ENCODE measurements at places on chromosomes 13 and 19.

DNA sequence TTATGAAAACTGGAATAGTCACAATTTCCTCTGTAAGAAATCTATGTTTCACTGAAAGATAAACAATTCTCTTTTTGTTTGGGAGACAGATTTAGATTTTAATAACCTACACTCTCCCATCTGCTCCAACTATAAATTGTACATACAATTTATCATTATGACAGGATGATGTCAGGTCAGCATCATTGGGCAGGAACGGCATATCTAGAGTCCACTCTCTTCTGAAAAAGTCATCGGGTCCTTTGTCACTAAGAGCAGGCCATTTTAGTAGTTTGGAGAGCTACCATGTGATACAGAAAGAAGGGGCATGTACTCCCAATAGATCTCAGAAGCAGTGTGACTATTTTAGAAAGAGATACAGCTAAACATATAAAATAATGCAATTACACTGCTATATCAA lies 180.8 kb upstream of the ARGLU1 start:
- no peak for DNase-seq

DNA sequence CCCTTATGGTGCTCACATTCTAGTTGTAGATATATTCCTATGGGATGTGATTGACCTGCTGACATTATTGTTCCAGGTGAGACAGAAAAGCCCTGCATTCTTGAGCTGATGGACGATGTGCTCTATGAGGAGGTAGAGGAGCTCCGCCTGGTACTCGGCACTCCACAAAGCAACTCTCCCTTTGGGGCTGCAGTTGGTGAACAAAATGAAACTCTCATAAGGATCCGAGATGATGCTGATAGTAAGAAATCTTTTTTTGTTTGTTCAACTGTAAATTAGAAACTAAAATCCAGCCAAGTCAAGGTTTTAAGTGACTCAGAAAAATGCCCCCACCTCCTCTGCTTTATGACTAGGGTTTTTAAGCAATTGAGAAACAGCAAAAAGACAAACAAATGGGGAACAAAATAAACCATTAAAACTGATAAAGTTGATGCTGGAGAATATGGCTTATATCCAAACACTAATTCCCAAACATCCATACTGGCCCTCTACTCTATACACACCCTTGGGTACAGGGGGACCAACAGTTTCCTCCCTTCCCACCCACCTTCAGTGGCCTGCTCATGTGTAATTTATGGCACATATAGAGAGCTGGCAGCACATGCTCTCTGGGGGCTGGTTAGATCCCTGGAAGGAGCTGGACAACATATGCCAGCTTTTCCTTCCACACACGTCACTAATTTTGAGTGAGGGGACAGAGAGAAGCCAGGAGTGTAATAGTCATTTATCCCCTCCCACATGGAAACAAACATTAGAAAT lies 139.6 kb downstream of the STOML3 start:
- no peak for DNase-seq

DNA sequence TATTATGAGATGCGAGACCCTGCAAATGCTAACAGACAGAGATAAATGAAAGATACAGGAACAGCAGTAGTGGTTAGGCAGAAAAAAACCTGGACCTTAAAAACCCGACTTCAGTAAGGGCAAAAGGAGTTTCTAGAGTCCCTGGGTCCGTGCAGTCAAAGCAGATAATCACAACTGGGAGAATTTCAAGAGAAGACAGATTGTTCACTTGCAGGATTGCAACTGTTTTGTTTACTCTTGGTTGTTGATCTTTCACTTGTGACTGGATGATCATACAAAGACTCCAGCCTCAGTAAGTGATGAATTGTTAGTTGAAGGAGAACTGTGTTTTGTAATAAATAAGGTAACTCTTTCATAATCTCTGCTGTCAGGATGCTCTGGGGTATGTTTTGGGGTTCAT lies 135.1 kb downstream of the GPC6 start:
- no peak for DNase-seq

DNA sequence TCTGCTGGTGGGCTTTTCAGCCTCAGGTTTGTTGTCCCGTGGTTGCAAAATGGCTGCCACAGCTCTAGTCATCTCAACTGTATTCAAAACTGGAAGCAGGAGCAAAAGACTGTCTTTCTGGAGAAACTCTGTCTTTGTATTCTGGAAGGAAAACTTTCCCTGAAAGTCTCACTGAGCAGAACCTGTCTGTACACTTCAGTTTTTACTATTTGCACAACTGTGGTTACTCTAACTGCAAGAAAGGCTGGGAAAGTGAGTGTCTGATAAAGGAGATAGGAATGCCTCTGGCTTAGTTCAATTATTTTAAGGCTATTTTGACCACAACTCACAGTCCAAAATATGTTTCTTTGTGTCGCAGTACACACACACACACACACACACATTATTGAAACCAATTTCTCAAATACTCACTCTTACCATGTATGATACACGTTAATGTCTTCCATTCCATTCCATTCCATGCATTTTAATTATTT lies 49.7 kb upstream of the EHD2 start:
- DNase-seq, result no peak

DNA sequence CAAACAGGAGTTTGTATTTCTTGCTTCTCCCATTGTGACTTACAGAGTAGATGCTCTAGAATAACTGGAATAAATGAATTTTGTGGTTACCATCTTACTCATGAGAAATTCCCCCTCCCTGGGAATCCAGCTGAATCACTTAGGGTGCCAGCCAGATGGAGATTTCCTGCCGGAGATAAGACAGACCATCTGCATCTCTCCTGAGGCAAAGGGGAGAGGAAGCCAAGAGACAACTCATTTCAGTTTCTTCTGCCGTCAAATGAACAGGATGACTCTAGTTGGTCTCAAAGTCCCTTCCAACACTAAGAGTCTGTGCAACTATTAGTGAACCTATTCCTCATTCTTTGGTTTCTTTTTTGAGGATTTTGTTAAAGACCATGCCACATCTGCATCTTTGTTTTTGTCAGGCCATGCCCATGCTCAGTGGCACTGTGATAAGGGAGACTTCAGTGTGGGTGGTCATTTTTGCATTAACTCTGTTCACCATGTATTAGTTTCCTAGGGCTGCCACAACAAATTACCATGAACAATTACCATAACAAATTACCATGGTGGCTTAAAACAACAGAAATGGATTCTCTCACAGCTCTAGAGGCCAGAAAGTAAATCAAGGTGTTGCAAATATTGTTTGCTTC lies 112.8 kb downstream of the NDFIP2 start:
- DNase-seq, result no peak

DNA sequence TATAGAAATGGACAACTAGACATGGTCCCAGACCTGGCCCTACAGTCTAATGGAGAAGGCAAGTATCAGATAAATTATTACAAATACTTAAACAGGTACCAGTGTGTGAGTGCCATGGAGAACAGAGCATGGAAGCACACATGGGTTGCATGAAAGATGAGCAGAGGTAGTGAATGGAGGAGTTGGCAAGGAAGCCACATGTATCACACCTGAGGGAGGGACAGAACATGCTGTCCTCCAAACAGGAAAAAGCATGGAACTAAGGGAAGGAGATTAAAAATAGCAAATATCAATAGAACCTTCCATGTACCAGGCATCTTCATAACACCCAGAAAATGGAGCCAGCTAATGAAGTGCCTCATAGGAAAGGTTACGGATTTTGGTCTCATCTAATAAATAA lies 85.9 kb downstream of the SACS start:
- DNase-seq, result no peak

- no peak for DNase-seq
These were observed 251.3 kb upstream of the PCDH9 start for GRCh38 chr13:67481445-67481844.

GRCh38 chr19:41795031-41795461 lies 1.3 kb upstream of the CEACAM3 start:
- no peak for DNase-seq

- DNase-seq, result no peak
These were observed 1048.6 kb downstream of the PCDH17 start for GRCh38 chr13:58680115-58680514.

DNA sequence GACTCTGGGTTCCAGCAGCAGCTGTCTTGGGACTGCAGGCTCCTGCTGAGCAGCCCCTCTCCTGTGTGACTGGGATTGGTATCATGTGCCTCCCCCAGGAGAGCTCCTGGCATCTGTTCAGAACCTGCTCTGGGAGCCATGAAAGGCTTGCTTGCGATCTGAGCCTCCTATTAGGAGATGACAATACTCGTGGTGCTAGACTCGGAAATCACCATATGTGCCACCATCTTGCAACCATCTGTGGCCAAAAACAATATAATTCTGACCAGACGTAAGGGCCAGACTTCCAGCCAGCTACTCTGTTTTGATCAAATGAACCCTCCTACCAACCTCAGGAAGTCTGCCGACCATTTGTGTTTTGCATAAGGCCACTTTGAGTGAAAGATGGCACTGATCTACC lies 484.7 kb downstream of the IRS2 start:
- no peak for DNase-seq

DNA sequence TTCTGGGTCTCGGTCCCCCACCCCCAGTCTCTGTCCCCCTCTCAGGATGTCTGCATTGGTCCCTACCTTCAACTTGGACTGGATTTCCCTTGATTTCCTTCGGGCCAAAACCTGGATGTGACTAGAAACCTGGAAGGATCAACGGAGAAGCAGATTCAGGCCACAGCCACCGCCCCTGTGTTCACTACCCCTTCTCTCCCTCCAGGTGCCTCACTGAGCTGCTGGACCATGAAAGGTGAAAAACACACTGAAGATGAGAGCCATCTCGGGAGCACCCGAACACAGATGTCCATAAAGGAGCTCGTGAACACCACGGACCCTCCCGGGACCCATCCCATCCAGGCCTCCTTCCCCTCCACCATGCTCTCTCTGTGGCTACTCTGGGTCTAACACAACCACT lies 5.0 kb downstream of the TEAD2 start:
- no peak for DNase-seq

DNA sequence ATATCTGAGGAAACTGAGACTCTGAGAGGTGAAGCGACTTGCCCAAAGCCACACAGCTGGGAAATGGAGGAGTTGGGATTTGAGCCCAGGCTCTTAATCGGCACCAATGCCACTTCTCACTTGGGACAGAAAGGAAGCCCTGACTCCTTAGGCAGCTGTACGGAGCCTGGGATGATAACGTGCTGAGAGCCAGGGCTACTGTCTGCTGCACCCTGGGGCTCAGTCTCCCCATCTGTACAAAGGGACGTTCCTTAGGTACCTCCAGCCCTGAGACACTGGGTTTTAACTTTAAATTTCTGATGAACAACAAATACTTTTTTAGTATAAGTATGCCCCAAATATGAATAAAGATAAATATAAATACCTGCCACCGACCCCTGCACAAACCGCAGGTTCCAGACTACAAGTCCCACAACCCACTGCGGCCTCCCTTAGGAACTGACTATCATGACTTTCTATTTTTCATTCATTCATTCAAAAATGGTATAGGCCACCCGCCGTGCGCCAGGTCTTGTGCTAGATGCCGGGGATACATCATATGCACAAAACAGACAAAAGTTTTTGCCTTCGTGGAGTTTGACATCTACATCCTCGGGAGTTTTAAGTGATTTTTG lies 776 bp upstream of the NCLN start:
- DNase-seq, result no peak

DNA sequence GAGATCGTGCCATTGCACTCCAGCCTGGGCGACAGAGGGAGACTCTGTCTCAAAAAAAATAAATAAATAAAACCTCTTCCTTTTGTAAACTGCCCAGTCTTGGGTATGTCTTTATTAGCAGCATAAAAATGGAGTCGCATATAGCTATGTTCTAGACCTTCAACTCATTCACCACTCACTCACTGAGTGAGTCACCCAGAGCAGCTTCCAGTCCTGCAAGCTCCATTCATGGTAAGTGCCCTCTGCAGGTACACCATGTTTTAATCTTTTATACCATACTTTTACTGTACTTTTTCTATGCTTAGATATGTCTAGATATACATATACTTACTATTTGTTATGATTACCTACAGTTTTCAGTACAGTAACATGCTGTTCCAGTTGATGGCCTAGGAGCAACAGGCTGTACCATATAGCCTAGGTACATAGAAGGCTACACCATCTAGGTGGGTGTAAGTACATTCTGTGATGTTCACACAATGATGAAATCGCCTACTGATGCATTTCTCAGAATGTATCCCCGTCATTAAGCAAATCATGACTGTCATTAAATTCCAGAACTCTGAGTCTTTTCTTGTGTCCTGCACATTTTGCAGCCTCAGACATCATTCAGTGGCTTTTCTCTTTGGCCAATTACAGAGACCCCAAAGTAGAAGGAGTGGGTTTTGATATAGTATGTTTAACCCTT lies 13.7 kb upstream of the FARP1 start:
- no peak for DNase-seq

DNA sequence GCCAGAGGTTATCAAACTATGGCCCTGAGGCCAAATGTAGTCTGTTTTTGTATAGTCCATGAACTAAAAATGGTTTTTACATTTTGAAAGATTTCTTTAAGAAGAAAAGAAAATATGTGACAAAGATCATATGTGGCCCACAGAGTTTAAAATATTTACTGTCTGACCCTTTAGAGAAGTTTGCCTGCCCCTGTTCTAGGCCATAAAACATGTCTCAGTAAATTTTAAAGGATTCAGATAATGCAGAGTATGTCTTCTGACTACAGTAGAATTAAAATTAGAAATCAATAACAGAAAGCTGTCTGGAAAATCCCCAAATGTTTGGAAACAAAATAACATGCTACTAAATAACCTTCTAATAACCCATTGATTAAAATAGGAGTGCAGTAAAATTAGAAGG lies 86.3 kb downstream of the KCNRG start:
- DNase-seq, result no peak

- DNase-seq, result no peak
These were observed 3.0 kb upstream of the NAA16 start for GRCh38 chr13:41307884-41308640.

- DNase-seq, result no peak
These were observed 1.8 kb downstream of the RAP2A start for GRCh38 chr13:97435794-97436193.

- DNase-seq, result no peak
These were observed 151.7 kb downstream of the LHFPL6 start for GRCh38 chr13:39451301-39451700.

DNA sequence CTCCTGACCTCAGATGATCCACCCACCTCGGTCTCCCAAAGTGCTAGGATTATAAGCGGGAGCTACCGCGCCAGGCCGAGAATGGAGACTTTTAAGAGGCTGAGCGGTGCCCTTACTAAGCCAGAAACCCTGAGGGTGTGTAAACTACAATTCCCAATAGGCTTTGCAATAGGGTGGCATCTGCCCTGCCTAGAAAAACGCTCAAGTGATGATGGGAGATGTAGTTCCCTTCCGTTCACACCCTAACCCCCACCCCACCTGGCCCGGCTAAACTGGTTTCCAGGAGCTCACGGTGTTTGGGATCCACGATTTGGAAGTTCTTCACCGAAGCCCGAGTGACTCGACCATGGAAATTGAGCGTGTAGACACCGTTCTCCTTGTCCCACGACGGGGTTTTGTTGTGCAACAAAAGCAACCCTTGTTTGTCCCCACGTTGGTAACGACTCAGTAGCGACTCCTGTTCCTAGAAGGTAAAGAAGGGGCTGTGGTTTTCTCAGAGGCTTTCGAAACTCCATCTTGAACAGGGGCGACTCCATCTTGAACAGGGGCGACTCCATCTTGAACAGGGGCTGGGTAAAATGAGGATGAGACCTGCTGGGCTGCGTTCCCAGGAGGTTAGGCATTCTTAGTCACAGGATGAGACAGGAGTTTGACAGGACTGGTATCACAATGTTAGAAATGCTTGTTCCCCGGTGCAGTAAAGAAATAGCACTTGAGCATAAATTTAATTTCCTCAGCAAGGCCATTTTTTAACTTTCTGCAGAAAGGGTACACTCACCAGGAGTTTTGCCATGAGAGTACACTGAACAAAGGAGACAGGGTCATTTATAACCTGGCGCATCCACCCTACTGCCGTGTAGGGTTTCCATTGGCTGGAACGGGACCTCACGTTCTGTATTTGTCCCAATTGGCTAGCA lies 9.8 kb downstream of the PPP1R15A start:
- DNase-seq, result no peak

- no peak for DNase-seq
These were observed 89.2 kb downstream of the CACNA1A start for GRCh38 chr19:13417054-13417453.
